ENCODE measurements at places on chromosomes 1 and 21.

- no peak for DNase-seq
Measured at GRCh38 chr1:198106011-198106410, 50.8 kb upstream of the NEK7 start.

GRCh38 chr1:6359216-6360116 lies 34.1 kb downstream of the ACOT7 start:
- DNase-seq = peak; percentile 72

DNA sequence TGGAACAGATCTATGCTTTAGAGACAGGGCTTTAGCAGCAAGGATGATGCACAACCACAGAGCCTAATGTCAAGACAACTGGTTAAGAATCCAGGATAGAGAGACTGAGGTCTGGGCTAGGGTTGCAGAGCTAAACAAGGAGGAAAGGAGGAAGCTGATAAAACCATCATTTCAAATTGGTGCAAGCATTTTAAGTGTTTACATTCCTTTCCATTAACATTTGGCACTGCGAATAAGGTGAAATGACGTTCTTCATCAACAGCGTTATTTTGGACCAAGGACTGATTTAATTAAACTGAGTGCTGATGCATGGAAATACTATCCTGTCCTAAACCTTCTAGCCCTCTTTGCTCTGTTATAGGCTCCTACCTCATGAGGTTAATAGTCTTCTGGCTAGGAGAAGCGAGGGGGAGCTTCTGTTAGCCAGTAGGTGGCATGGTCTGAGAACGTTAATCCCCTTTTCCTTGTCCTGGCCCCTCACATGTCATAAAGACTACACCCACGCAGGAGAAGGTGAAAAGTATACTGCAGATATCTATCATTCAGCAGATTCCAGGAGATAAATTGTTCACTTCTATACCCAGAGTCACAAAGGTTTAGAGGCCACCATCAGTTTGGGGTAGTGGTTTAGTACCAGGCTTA lies 7.6 kb upstream of the C1orf21 start:
- no peak for DNase-seq

DNA sequence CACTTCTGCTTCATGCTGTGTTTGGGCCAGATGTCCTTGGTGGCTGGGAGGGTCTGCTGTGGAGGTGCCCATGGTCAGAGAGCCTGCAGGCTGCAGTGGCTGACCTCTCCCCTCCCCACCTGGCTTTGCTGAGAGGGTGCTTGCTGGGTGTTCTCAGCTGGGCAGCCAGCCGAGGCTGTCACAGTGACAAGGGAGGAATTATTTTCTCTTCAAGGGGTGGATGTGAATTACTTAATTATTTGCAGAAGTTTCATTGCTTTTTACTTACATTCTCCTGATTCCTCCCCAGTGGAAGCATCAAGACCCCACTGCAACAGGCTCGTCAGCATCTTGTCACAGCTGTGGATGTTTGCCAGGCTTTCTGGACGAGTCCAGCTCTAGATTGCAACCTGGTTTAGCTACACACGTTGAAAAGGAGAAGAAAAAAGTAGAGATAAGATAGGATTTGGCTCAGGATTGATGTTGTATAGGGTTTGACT lies 70.3 kb downstream of the GALNT2 start:
- no peak for DNase-seq

- DNase-seq = no peak
Measured at GRCh38 chr1:56552349-56552748, 27.0 kb downstream of the PLPP3 start.

DNA sequence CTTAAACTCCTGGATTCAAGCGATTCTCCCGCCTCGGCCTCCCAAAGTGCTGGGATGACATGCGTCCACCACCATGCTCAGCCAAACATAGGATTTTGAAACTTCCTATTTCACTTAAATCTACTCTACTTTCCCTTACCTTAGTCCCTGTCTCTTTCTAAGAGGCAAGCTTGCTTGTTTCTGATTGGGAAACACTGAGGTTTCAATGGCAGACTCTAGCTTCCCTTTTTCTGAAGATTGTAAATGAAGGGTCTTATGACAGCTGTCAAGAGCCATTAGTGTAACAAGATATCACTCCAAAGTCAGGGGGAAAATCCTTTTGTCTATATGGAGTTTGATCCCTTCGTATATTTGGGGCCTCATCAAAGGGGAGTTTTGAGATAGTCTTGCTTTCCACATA lies 23.5 kb upstream of the LMO4 start:
- DNase-seq = no peak

GRCh38 chr1:1118876-1119220 lies 3.0 kb upstream of the C1orf159 start:
- DNase-seq = no peak

GRCh38 chr1:158102881-158103674 lies 77.6 kb upstream of the CD1D start:
- no peak for DNase-seq

DNA sequence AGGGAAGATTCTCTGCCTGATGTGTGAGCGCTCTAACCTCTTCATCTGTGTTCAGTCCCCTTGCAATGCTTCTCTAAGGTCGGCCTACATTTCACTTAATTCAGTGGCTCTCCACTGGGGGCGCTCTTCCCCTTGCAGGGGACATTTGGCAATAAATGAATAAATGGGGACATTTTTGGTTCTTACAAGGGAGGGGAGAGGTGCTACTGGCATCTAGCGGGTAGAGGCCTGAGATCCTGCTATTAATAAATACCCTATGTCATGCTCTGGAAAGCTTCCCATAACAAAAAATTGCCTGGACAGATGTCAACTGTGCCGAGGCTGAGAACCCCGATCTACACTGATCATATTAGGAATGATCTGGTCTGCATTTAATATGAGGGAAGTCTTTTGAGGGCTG lies 25.9 kb upstream of the DNAJC11 start:
- DNase-seq = peak; percentile 52

DNA sequence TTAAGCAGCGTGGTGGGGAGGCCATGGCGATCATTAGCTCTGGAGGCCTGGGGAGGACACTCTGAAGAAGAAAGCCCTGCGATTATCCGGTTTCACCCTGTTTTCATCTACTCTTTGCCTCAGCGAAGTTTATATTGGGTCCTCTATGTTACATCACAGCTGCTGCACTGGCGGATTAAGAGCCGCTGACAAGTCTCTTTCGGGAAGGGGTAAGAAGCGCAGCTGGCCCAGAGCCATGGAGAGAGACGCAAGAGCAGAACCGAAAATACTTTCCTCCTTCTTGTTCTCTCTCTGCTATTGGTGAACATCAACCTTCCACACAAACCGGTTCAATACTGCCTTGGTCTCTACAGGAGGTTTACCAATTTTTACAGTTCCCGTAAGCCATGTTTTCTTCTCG lies 291.5 kb downstream of the FAM72C start:
- DNase-seq = no peak

- no peak for DNase-seq
Measured at GRCh38 chr1:186768906-186769305, 59.8 kb upstream of the PLA2G4A start.

- DNase-seq = no peak
Measured at GRCh38 chr21:39637197-39637970, 24.6 kb downstream of the B3GALT5 start.

GRCh38 chr1:43980255-43981134 lies 1.5 kb downstream of the B4GALT2 start:
- no peak for DNase-seq

- no peak for DNase-seq
Measured at GRCh38 chr1:27906759-27907158, 28.0 kb upstream of the SMPDL3B start.

GRCh38 chr1:97114842-97115241 lies 393.3 kb downstream of the PTBP2 start:
- DNase-seq = no peak

DNA sequence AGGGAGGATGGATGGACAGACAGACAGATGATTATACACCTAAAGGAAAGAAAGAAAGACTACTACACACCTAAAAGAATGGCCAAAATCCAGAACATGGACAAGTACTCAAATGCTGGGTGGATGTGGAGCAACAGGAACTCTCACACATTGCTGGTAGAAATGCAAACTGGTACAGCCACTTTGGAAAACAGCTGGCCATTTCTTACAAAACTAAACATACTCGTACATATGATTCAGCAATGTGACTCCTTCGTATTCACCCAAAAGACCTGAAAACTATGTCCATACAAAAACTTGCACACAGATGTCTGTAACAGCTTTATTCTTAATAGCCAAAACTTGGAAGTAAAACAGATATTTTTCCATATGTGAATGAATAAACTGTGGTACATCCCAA lies 51.3 kb downstream of the PRPF38A start:
- DNase-seq = no peak

DNA sequence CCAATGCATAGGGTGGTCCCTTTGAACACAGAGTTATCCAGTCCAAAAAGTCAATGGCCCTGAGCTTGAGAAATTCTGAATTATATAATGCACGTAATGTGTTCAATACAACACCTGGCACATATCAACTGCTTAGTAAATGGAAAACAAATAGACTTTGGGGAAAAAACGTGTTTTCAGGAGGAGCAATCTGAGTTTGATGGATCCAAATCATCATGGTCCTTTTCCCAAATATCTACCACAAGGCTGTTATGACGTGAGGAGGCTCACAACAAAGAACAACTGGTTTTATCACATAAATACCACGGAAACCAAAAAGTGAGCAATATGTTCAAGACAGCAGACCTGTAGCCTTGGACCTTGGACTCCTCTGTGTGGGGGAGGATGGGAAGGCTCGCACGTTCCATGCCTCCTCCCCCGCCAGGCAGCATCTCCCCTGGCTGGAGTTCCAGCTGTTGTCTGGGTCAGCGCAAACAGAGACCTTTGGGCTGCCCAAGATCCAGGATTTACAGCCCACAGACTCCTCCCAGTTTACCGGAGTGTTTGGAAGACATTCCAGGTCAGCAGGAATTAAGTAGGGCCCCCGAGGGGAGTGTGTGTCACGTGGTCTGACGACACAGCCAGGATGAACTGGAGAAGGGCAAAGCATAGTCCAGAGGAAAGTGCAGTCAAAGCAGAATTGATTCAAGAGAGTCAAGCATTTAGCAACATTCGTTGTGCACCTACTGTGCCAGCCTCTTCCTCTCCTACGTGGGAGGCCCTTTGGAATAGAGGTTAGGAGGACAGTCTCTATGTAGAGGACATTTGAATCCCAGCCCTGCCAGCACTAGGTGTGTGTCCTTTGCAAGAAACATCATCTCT lies 32.2 kb upstream of the MED18 start:
- DNase-seq = no peak

DNA sequence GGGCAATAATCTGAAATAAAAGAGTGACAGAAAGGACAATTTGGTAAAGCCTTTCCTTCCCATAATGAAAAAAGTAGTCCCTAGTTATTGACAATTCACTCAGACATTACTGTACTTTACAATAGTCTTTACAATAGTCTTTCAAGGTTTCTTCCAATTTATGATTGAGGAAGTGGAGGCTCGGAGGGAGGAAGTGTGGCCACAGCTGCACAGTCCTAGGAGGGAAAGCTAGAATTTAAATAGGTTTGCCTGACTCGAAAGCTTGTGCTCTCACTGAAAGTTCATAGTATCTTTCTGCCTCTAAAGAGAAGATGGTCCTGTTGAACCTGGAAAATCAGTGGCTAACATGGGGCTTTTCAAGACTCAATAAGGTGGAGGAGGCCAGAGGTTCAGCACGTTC lies 203.2 kb downstream of the SDCCAG8 start:
- no peak for DNase-seq

GRCh38 chr1:178010674-178011464 lies 41.0 kb upstream of the SEC16B start:
- no peak for DNase-seq

DNA sequence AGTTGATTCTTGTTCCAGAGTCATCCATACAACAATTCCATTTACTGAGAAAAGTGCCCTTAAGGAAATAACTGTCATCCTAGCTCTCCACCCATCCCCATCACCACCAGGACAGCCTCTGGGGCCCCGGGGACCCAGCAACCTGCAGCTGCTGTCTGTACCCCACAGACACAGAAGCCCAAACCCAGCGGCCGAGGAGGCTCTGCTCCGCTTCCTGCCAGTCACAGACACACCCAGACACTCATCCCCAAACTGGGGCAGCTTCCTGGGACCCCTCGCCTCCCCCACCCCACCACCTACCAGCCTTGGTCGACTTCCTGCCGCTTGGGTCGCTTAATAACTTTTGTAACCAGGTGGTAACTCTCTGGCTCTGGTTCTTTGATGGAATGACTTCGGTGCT lies 121.6 kb upstream of the SLC25A33 start:
- peak; percentile 51 for DNase-seq

DNA sequence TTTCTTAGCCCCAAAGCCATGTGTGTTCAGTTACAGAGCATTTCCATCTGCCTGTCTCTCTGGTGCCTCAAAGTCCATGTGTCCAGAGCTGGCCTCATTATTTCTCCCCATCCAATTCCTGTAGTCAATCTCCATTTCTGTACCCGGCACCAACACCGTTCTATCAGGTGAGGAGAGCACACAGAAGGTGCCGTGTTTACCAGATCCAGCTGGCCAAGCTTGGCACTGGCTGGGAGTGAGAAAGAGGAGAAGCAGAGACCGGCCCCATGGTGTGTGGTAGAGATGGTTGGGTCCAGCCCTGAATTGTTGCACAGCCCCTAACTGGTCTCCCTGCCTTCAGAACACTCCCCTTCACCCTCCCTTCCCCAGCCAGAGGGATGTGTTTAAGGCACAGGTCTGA lies 7.5 kb upstream of the SSBP3 start:
- DNase-seq = no peak

- DNase-seq = no peak
Measured at GRCh38 chr1:168098534-168099320, 38.0 kb downstream of the GPR161 start.

DNA sequence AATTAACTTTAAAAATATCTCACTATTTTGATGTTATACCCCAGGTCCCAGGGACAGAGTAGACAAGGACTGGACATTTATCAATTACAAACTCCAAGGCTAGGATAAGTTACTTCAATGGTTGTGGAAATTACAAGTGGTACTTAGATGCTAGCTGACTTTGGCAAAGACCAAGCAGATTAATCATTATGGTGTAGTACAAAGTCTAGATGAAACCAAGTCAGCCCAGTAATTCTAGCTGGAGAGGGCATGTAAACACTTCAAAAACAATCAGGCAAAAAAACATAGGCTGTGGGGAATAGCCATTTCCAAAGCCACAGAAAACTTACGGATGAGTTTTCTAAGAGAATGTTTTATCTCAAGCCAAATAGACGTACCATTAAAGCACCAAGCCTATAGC lies 124.5 kb downstream of the TSEN15 start:
- DNase-seq = no peak

- DNase-seq = no peak
Measured at GRCh38 chr1:172997941-172998361, 52.8 kb downstream of the TNFSF18 start.

DNA sequence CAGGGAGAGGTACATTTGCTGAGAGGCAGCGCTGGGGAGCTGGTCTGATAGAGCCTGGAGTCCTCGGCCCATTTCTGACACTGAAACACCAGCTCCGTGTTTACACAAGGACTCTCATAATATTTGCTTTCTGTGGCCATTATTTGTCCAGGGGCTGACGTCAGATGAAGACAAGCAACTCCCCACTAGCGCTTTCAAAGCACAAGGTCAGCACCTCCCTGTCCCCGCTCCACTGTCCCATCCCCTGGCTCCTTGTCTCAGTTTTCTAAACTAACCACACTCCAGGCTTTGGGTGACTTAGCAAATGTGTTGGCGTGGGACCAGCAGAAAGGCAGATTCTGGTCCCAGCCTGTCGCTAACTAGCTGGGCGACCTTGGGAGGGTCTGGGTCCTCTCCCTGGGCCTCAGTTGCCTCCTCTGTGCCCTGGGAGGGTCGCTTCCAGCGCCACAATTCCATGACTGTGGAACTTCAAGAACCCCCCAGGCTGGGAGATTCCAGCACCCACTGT lies 37.4 kb upstream of the ZBTB40 start:
- DNase-seq = no peak

Data from activated CD4-positive, alpha-beta memory T cell treated with anti-CD3 and anti-CD28 coated beads, Interleukin-2, amount 10 ng/mL, durations not matched to agents 7 days and 5 days (primary cell).